ENCODE measurements at places on chromosomes 6 and 20.

DNA sequence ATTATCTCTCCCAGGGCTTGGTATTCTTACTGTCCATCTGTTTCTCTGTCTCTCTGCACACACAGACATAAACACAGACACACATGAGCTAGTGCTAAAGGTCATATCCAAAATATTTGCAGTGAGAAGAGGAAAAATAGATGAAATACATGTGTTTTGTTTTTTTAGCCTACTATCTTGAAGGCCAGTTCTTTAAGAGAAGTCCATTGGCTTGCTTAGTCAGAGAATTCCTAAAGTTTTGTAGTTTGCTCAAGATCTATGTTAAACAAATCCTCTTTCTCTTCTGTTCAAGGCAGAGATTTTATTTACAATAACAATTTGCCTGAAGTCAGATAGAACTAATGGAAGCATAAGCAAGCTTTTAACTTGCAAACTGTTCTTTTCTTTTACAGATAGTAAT is 120.0 kb upstream of the AKIRIN2 start:
- DNase-seq = no peak

GRCh38 chr6:27604986-27605385 is 132.1 kb upstream of the ZNF184 start:
- no peak for DNase-seq

DNA sequence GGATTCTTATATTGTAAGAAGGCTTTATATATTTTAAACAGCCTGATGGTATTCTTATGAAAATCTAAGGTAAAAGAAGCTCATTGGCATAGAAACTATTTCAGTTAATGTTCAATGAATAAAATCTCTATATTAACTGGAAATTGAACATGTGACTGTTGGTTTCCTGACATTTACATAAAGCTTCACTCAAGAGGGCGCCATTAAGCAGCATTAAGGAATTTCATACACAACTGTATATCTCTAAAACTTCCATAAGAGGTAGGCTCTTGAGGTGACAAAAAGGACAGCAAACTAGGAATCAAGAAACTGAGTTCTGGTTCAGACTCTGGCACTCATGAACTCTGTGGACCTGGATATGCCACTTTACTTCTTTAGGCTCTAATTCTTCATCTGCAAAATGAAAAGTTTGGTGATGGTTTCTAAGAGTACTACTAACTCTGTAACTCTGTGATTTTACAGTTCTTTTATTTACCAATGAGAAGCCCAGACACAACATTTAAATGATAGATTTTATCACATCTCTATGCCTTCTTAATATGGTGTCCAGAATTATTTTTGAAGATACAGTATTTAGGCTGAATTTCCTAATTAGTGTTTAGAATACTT is 147.5 kb downstream of the FLRT3 start:
- no peak for DNase-seq

DNA sequence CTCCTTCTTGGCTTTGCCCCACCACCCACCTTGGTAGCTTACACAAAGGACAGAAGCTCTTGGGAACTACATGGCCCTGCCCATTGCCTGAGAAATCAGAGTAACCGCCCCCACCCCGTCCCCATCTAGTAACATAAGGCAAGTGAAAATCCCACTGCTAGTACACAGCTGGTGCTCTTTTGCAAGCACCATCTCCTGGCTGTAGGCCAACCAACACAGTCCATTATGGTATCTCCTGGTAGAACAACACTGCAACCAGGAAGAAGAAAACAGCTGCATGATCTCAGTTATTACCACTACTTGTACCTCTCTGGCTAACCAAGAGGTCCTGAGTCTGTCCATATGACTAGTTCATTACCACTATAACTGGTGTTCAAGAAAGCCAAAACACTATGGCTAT is 841.1 kb upstream of the MANEA start:
- DNase-seq = no peak

- DNase-seq = no peak
Measured at GRCh38 chr6:110520992-110521543, 44.7 kb upstream of the SLC22A16 start.

- no peak for DNase-seq
Measured at GRCh38 chr20:24678351-24679106, 209.1 kb downstream of the SYNDIG1 start.

DNA sequence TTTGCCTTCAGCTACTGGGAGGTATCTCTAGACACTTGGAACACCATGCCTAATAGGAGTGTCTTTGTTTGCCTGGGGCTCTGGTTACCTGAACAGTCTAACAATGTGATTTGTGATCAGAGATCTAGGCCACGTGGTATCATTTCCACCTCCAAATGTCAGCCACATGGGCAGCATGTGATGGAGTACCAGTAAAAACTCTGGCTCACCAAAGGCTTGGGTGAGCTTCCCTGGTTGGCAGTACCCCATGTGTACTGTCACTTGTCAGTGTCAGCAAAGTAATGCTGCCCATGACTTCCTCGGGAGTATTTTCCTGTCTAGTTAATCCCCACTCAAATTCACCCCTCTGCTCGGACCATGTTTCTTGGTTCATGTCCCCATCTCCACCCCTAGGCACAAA is 195.2 kb upstream of the LRFN2 start:
- DNase-seq = no peak

- DNase-seq = no peak
Measured at GRCh38 chr6:41356825-41357224, 21.4 kb downstream of the NCR2 start.

DNA sequence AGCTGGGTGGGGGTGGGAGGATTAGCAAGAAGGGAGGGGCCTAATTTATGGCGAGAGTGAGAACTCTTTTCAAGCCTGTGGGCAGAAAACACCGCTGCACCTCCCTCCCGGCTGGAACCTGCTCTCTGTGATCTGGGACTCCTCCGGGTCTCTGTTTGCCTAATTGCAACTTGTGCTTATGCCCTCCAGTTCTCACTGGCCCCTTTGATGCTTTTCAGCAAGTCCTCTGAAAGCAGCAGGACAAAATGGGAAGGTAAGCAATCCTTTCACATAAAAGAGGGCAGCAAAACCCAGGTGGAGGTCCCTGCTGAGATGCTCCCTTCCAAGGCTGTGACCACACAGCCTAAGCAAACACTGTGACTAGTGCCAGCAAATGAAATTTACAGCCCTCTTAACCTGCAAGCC is 523.0 kb upstream of the FLRT3 start:
- DNase-seq = no peak

DNA sequence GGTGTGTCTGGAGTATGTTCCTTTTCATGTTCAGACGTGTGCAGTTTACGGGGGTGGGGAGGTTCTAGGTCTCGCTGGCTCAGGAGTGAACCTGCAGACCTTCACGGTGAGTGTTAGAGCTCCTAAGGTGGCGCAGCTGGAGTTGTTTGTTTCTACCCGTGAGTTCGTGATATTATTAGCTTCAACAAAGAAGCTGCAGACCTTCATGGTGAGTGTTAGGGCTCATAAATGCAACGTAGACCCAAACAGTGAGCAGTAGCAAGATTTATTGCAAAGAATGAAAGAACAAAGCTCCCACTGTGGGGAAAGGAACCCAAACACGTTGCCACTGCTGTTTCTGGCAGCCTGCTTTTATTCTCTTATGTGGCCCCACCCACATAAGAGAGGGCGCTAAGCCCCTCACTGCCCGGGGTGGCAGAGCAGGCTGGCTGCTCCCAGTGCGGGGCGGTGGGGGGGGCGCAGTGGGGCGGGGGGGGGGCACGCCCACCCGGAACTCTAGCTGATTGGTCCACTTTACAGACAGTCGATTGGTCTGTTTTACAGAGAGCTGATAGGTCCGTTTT is 41.3 kb upstream of the GMPR start:
- DNase-seq = no peak

DNA sequence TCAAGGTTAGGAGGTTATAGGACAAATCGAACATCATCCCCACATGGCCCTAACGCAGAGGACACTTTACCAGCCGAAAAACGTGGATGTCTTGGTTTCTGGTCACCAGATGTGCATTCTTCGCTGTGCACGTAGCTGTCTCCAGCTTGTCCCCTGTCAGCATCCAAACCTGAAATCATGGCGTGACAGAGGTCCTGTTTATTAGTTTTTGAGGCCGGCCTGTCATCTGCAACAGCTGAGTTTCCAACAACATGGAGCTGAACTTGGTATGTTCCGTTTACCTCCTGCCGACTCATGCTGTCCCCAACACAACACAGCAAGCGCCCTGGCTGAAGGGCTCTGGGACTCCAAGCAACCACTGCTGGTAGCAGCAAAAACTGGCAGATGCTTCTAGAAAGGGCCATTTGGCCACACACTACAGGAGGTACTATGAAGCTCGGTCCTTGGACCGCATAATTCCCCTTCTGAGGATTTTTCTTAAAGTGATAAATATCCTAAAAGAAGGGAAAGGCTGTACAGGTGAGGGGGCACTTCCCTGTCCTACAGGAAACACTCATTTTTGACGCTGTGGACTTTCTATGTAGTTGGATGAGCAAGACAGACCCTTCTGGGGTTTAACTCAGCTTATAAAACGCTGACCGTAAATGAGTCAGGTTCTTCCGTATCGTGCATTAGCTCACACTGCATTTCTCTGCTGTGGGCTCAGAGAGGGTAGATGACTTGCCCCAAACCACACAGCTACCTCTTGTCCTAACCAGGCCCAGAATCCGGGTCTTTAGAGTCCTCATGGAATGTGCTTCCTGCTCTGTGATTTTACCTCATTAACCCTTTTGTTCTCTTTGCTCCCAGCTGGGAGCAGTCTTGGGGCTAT is 79.7 kb upstream of the NFATC2 start:
- DNase-seq = no peak

GRCh38 chr6:48280035-48280620 is 169.1 kb upstream of the PTCHD4 start:
- DNase-seq = no peak

GRCh38 chr20:18669241-18670019 is 81.6 kb downstream of the DTD1 start:
- no peak for DNase-seq

DNA sequence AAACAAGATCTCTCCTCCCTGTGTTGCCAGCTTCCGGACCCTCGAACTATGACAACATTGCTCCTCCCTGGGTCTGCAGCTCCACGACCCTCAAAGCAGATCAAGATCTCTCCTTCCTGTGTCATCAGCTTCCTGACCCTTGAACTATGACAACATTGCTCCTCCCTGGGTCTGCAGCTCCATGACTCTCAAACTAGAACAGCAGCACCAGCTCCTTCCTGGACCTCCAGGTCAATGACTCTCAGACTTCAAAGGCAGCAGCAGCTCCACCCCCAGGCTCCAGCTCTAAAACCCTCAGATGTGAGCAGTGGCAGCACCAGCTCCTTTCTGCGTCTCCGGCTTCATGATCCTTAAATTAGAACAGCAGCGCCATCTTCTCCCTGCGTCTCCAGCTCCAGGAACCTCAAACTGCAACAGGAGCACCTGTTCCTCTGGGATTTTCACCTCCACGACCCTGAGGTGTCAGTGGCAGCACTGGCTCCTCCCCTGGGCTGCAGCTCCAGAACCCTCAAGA is 341.0 kb upstream of the SULF2 start:
- no peak for DNase-seq

GRCh38 chr20:52446421-52447224 is 255.0 kb upstream of the ZFP64 start:
- no peak for DNase-seq

DNA sequence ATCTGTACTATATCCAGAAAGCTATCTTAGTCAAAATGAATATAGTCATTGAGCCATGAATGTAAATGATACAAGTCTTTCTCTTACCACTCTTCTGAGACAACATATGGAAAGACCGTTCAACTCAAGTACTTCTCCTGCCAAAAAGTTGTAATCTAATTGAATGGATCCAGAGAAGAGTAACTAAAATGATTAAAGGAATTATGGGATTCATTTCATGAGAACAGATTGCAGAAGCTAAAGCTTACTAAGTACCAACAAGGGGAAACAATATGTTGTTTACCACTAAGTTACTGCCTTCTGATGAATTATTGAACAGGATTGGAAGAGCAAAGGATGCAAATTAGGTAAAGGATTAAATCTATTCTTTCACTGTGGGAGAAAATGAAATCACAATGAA is 2.0 kb upstream of the LGSN start:
- DNase-seq = no peak

DNA sequence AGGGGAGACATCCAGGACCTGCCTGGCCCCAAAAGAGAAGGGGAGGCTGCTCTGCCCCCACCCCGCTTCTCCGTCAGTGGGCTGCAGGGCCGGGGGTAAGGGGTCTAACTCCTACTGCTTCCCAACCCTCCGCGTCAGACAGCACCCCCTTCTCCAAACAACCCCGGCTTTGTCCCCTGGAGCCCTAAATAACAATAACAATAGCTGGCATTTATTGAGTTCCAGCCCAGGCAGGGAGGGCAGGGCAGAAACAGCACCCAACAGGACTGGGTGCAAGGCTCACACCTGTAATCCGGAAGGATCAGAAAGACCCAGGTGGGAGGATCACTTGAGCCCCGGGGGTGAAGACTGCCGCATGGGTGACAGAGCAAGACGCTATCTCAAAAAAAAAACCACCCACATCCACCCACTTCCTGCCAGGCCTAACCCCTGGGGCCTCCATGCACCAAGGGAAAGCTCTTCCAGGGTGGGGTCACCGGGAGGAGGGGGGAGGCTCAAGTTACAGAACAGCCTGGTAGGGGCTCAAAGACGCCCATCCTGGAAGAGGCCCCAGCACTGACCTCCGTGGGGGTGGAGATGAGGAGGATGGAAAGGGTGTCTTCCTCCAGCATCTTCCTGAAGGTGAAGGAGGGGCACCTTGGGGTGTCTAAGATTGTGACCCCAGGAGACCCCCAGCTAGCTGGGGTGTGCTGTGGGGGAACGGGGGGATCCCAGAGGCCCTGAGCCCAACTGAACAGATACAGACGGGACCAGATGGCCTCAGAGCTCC is 1.3 kb upstream of the FNDC11 start:
- DNase-seq = no peak

DNA sequence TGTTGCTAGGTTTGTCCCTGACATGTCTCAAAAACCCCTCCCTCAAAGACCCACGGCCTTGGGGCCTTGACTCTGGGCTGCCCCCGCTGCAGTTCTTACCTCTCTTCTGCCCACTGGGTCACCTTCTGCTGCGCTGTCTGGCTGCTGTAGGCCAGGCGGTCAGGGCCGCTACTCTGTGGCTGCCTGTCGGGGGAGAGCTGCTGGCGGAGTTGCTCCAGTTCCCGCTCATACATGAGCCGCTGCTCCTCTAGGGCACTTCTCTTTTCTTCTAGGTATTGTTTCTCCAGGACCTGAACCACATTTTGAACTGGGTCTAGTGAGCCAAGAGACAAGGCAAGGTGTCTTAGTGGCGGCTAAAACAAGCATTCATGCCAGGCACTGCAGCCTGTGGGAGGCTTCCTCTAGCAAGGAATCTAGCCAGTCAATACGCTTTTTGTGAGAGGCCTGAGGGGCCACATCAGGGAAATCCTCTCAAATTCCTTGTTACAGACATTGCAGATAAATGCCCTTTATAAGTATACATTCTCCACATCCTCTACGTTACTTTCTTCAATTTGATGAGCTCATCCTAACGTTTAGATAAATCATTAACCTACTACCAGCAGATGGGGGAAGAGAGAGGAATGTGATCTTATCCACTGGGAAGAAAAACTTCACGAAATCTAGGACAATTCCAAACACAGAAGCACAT is 110.3 kb upstream of the NUP153 start:
- no peak for DNase-seq

- no peak for DNase-seq
Measured at GRCh38 chr6:5163247-5163646, 78.1 kb downstream of the PPP1R3G start.

- DNase-seq = no peak
Measured at GRCh38 chr6:157164972-157165371, 158.3 kb downstream of the TMEM242 start.
